ENCODE measurements at places on chromosomes 16 and 17.

DNA sequence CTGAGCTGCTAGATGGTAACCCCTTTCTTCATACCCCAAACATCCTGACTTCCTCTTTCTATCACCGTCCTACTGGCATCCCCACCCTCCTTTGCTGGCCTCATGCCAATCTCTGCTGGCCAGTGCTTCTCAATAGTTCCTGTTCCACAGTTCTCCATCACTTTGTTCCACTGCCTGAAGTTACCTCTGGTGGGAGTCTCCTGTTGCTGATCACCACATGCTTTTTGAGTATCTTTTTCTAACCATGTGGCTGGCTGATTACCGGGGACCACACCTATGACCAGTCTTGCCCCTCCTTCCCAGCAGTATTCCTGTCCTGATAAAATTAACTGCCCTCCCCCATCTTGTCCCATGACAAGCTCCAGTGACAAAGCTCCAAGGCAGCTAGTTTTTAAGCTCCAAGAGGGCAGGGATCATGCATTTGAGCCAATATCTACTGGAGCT is 380.4 kb upstream of the CCL2 start:
- DNase-seq, result no peak

GRCh38 chr17:51500454-51500853 is 240.1 kb downstream of the UTP18 start:
- DNase-seq, result no peak

DNA sequence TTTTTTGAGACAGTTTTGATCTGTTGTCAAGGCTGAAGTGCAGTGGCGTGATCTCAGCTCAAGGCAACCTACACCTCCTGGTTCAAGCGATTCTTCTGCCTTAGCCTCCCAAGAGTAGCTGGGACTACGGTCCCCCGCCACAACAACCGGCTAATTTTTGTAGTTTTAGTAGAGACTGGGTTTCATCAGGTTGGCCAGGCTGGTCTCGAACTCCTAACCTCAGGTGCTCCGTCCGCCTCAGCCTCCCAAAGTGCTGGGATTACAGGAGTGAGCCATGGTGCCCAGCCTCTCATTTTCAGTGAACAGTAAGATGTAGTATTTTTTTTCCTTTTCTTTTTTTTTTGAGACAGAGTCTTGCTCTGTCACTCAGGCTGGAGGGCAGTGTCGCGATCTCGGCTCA is 7.8 kb downstream of the SUMO2 start:
- DNase-seq, result no peak

- DNase-seq, result no peak
These were observed at the start of gene ALOX15B for GRCh38 chr17:8038954-8039610. ALOX15B (plus strand) TSS chr17:8039059; CDS start chr17:8039156, 97 bp downstream.

DNA sequence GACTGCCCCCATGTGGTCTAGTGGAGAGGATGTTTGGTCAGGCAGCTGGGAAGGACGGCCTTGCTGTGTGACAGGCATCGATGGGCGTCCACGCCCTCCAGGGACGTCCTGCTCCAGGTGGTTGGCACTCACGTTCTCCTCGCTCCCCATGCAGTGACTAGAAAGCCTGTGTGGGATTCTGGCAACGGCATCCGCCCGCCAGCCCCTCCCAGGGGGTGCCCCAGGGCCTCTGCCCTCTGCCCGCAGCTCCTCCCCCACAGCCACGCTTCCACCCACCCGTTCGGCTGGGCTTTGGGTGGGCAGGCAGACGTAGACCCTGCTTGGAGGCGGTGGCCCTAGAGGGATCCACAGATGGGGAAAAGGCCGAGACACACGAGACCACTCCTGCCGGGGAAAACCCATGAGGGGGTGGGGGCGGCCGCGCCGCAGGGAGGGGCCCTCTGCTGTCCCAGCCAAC is 4.7 kb upstream of the IL17C start:
- peak; percentile 78 for DNase-seq

- DNase-seq, result no peak
These were observed 8.9 kb downstream of the CBX4 start for GRCh38 chr17:79830303-79830702.

- DNase-seq, result peak; percentile 47
These were observed 35.3 kb downstream of the NPLOC4 start for GRCh38 chr17:81601525-81602120.

DNA sequence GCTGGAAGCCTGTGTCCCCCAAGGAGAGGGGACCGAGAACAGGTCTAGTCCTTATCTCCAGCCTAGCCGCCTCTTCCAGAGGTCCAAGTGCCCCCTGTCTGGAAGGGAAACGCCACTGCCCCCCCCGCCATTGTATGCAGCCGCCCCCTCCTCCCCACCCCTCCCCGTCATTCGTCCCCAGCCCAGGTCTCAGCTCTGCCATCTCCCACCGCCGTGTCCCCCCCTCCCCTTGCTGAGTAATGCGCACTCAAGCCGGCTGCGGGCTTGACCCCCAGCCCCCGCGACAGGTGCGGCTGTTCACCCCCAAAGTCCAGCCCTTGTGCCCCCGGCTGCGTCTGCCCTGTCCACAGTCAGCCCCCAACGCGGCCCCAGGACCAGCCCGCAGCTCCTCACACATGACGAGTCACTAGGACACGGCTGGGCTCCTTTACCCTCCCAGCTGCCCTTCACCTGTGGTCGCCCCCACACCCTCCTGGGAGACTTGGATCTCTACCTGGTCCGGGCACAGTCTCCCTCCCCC is 622 bp downstream of the GPRC5B start:
- DNase-seq, result no peak

- no peak for DNase-seq
These were observed 109.3 kb upstream of the METRNL start for GRCh38 chr17:82970067-82970466.

DNA sequence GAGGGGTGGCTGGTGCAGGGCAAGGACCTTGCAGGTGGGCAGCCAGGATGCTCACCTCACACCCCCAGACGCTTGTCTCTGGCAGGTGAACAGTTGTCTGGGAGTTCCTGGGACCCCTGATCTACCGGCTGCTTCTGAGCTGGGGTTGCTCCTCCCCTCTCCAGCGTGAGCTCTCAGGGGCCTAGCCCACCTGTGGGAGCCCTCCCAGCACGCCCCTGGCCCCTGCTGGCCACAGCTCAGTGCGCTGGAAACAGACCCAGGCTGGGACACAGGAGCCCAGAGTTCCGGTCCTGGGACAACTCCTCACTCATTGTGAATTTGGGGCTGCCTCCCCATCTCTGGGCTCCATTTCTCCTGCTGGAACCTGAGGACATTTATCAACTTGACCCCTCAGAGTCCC is 30.3 kb downstream of the ARHGAP23 start:
- DNase-seq, result no peak

DNA sequence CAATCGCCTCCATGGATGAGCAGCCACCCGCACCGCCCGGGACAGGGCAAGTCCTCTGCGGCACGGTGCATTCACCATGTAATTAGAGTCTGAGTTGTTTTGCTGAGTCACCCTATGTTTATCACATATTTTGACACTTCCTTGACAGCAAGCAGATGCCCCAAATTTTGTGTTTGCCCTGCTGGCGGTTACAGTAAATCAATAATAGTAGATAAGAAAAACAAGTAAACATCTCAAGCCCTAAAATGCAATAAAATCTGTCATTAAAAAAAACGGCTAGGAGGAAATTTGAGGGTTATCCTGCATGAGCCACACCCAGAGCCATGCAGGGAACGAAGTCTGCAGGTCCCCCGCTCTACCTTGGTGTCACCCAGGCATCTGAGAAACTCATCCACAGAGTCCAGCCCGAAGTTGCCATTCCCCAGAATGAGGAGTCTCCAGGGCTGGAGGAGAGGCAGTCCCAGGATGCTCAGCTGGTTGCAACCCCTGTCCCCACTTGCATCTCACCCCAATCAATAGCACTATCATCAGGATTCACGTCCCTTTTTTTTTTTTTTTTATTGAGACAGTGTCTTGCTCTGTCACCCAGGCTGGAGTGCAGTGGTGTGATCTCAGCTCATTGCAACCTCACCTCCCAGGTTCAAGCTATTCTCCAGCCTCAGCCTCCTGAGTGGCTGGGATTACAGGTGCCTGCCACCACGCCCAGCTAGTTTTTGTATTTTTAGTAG is 16.5 kb upstream of the ST6GALNAC1 start:
- DNase-seq, result peak; percentile 24

GRCh38 chr17:79939755-79940458 is 95.8 kb downstream of the TBC1D16 start:
- DNase-seq, result no peak

DNA sequence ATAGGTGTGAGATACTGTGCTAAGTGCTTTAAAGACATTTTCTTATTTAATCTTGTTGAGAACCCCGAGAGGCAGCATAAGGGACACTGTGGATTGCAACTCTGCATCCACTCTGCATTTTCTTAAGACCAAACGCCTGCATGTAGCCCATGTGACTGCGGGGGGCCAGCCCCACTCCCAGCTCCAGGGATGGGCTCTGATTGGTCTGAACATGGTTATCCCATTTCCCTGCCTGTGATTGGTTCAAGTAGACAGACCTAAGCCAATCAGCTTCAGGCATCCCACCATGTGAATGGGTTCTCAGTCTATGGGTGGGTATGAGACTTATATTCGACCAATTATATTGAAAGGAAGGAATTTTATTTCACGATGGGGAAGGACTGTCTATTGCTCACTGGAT is 33.2 kb upstream of the USP7 start:
- no peak for DNase-seq

DNA sequence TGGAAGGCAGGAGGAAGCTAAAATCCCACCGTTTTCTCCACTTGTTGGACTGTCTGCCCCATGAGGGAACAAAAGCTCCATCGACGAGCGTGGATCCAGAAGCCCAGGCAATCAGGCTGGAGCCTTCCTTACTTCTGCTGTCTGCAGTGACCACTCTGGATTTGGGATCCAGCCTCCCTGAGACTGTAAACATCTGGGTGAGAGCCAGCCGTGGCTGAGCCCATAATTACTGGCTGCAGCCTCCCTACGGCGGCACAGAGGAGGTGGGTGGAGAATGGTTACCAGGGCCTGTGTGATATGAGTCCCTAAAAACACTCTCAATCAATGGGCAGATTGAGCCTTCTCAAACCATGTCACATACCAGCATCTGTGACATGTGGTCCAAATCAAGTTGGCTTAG is 158.2 kb downstream of the FOXL1 start:
- no peak for DNase-seq

- peak; percentile 46 for DNase-seq
These were observed 56.6 kb upstream of the GSE1 start for GRCh38 chr16:85556456-85557082.

GRCh38 chr17:62824290-62825131 is 16.4 kb upstream of the MARCHF10 start:
- no peak for DNase-seq

GRCh38 chr16:87874639-87875427 is 5.5 kb upstream of the SLC7A5 start:
- no peak for DNase-seq

DNA sequence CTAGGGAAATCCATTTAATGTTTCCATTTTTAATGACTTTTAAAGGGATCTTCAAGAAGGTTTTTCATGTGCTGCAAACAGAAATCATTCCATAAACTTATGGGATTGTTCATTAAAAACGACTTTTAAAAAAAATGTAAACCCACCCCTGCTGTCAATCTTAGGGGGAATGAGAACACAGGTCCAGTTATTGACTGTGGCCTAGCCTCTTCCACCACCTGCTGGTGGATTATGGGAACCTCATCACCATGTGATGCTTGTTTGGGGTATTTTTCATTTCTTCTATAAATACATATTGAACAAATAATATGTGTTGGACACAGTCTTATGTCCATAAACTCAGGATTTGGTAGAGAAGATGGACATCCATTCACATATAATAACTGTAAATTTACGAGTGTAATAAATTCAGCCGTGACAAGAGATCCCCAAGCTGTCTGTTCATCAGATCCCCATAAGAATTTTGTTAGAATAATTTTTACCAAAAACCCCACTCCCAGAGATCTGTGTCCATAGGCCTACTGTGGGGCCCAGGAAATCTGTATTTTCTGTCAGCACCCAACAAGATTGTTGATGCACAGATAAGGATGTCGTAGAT is 42.0 kb upstream of the TMC5 start:
- peak; percentile 15 for DNase-seq

- no peak for DNase-seq
These were observed 33.8 kb downstream of the ZNRF1 start for GRCh38 chr16:75032655-75033054.

- no peak for DNase-seq
These were observed 126.1 kb downstream of the PITPNC1 start for GRCh38 chr17:67503184-67503583.

GRCh38 chr17:77734371-77735080 is 224.0 kb upstream of the TNRC6C start:
- DNase-seq, result no peak

DNA sequence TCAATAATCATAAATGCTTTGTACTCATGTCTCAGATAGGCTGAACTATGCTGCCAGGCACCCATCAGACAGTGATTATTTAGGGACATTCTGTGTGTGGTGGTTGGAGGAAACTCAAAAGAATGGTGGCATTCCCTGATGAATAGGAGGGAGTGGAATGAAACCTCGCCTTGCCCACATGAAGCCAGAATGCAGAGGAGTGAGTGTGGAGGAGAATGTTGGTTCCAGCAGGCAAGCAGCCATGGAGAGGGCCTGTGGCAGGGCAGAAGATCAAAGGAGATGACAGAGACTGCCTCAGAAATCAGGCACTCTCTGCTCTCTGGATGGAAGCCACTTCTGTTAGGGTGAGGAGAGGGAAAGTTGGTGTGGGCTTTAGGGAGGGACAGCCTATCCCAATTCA is 22.5 kb downstream of the KCTD19 start:
- no peak for DNase-seq

DNA sequence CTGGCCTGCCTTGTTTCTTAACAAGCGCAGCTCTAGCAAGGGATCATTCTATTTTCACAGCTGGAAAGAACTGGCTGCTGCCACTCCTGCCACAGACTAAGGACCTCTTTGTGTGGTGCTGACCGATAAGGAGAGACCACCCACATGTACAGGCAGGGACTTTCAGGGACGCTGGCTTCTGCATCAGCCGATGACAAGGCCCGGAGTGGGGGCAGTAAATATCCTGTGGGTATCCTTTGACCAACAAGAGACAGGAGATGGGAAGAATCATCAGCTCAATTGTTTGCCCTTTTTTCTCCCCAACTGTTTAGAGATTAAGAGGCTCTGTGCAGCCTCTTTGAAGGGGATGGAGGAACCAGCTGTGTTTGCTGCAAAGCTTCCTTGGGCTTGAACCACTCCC is 9.2 kb upstream of the ITPRIPL2 start:
- no peak for DNase-seq

GRCh38 chr17:12977008-12977751 is 40.6 kb downstream of the ELAC2 start:
- DNase-seq, result no peak

Data from effector memory CD8-positive, alpha-beta T cell (primary cell).